Activated CD4-positive, alpha-beta T cell treated with anti-CD3 and anti-CD28 coated beads, Interleukin-2, amount 50 U/mL, for 24 hours (primary cell): ENCODE measurements at places on chromosomes 1 and 21.

DNA sequence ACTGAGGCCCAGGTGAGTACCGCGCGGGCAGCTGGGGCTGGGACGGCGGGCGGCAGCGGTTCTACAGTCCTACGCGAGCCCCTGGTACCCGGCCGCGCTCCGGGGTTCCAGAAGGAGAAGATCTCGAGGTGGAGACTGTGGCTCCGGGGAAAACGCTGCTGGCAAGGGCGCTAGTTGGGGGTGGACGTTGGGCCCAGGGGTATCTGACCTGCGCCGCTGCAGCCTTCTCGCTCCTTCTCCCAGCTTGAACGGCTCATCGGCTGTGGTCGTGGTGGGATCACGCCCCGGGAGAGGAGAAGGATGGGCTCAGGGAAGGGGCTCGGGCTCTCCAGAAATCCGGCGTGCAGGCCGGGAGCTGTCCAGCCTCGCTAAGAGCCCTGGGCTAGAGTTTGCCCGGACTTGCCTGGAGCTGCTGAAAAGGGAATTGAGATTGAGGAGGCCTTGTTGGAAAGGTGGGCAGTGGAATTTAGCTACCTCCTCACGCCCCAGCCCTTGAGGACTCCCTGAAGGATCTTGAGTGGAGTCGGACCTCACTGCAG is 1.1 kb upstream of the POU3F1 start:
- DNase-seq, result no peak

GRCh38 chr1:200778766-200779165 is 40.1 kb downstream of the CAMSAP2 start:
- DNase-seq, result no peak

- DNase-seq, result no peak
Measured at GRCh38 chr1:183783767-183784637, 20.9 kb upstream of the RGL1 start.

DNA sequence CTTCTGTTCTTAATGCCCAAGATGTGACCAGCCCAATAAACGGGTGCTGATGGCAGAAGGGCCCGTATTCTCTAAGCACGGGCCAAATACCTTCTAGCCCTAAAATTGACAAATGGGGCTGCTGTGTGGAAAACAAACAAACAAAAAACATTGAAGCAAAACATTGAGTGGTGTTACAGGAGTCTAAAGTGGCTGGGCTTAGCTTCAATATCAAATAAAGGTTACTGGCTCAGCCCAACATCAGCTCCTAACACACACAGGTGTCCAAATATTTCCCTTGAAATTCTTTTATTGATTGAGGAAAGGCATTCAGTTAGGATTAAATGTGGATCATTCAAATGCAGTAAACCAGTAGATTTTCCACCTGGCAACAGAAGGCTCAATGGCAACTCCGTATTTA is 13.3 kb upstream of the TTF2 start:
- DNase-seq, result no peak

GRCh38 chr21:37447288-37447936 is 80.8 kb downstream of the DYRK1A start:
- DNase-seq, result no peak

DNA sequence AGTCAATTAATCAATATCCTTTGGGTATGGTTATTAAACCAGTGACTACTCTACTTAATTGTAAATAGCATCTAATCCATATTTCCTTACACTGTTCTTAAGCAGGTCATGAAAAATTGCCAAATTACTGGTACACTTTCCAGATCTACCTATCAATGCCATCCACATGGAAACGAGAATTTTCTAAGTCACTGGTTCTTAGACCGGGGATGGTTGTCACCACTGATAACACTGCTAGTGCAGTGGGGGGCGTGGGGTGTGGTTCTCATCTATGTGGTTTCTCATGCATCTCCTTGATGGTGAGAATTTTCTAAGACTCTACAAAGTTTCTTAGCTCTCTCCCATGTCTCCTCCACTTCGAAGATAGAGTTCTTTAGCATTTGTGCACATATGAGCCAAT is 63.7 kb upstream of the COG2 start:
- DNase-seq, result no peak

DNA sequence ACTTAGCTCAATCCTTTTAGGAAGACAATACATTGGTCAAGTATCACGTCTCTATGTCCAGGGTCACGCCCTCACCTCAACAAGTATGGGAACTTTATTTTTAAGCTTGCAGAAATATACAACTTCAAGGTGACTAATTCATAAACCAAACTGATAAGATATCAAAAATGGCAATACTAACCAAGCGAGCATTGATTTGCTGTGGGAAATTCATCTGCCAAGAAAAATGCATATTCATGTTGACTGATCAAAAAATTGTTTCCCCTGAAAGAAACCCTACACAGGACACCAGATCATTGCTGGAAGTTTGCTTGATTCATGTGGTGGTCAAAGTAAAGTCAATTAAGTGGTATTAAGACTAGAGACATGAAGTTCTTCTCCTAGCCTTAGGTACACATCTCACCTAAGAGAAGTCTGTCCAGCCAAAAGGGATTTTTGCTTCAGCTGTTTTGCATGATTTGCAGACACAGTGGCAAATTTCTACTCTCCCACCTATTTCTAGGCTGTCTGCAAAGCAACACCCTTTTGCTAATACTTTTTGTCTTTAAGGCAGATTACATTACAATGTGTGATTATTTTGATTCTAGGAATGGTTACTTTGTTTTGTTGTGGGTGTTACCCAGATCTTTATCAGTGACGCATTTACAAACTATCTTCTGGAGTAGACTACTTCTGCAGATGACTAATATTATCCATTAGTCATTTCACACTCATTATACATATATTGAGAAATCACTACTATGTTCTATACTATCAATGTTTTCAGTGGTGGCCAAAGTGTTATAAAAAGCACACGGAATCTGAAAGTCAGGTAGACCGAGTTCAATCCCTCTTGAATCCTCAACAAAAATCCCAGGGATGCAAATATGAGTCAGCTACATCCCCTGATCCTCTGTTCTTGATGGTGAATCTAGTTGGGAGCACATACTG is 12.4 kb downstream of the SAMSN1 start:
- peak; percentile 58 for DNase-seq

- no peak for DNase-seq
Measured at GRCh38 chr1:210938416-210938925, 195.5 kb downstream of the KCNH1 start.

- no peak for DNase-seq
Measured at GRCh38 chr1:85245891-85246290, 13.6 kb downstream of the C1orf52 start.

DNA sequence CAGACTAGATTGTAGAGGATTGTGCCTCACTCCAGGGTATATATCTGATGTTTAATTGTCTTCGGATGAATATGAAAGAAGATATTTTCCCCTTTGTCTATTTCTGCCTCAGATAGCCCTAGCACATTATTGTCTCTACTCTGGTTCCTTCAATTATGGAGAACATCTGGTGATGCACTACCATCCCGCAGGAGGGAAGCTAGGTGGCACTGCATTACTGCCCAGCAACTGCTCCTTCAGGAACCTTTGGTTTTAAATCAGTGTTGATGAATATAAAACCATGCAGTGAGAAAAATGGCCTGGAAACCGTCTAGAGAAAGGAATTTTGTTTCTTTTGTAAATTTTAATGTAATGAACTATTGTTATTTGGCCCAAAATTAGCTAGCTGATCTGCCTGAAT is 68.5 kb downstream of the GPR88 start:
- DNase-seq, result no peak

- DNase-seq, result no peak
Measured at GRCh38 chr1:201759194-201759815, 69.7 kb upstream of the IPO9 start.

DNA sequence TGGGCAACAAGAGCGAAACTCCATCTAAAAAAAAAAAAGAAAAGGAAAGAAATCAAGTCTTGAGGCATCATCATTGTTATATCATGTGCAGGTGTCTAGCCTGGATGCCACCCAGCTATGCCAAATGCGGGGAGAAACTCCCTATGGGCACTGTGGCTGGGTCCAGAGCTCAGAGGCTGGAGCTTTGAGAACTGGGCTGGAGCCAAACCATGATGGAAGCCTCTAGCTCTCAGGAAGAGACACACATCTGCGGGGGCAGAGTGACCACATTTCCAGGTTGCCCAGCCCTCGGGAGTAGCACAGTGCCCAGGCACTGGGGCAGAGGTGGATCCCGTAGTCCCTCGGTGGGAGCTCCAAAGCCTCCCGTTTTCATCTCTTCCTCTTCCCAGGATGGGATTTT is 58.9 kb downstream of the COL18A1 start:
- no peak for DNase-seq

- no peak for DNase-seq
Measured at GRCh38 chr1:84611796-84612195, 37.6 kb upstream of the CTBS start.

- no peak for DNase-seq
Measured at GRCh38 chr1:163697137-163697536, 375.4 kb downstream of the NUF2 start.

GRCh38 chr1:26109229-26110164 is 2.1 kb upstream of the PDIK1L start:
- DNase-seq, result no peak
